Colonic mucosa (tissue), 4 donors: ENCODE measurements at places on chromosomes 6 and 20. TPM values are rescaled to one million over a fixed set of nuclear protein-coding genes. Genes with fewer than 3 reads are reported as not detected.

The LST1 gene
- 4.8 TPM for total RNA-seq

GRCh38 chr6:136809091-136809860, 13.1 kb upstream of the PEX7 start:
- no peaks in the 10 kb centered on the region for H3K27me3 ChIP-seq
- DNase-seq = no peak
- no peak overlapping the region for H3K4me3 ChIP-seq
- no peak overlapping the region for H3K27ac ChIP-seq

GRCh38 chr6:108565091-108565766, 4.5 kb downstream of the FOXO3 start:
- no peaks in the 10 kb centered on the region for H3K36me3 ChIP-seq
- no peak overlapping the region for H3K4me3 ChIP-seq
- no peak for DNase-seq
- H3K27ac ChIP-seq = peak overlapping the region; percentile 65
- peaks cover 6% of the 10 kb centered on the region for H3K4me1 ChIP-seq
- H3K27me3 ChIP-seq = no peaks in the 10 kb centered on the region

The TP53TG5 gene
- 1.0 TPM for total RNA-seq

DNA sequence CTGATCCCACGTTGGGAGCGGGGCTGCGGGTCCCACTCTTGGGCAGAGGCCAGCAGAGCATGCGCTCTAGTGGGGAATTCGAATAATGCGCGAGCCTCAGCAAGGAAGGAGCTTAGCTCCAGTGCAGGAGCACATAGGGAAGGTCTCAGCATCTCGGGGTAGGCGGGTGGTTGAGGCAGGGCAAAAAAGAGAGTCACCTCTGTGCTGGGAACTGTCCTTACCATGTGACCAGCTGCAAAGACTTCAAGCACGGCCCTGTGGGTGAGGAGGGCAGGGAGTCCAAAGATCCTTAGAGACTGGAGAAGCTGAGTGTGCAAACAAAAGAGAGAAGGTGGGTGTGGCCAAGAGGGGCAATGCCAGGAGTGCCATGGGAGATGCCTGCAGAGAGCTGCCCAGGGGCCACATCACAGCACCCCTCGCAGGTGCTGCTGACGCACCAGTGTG, 79.2 kb upstream of the CD93 start:
- H3K36me3 ChIP-seq = no peaks in the 10 kb centered on the region
- H3K4me1 ChIP-seq = peaks cover 16% of the 10 kb centered on the region
- no peaks in the 10 kb centered on the region for H3K27me3 ChIP-seq
- H3K4me3 ChIP-seq = no peak overlapping the region
- DNase-seq = peak; percentile 74
- H3K27ac ChIP-seq = no peak overlapping the region

GRCh38 chr6:118876198-118876597, 17.8 kb upstream of the ASF1A start:
- no peaks in the 10 kb centered on the region for H3K4me1 ChIP-seq
- no peaks in the 10 kb centered on the region for H3K27me3 ChIP-seq
- no peak overlapping the region for H3K27ac ChIP-seq
- no peaks in the 10 kb centered on the region for H3K36me3 ChIP-seq
- DNase-seq = no peak

The STMND1 gene
- total RNA-seq = 1.8 TPM

GRCh38 chr20:25058847-25059810, 1.2 kb upstream of the ACSS1 start:
- H3K27me3 ChIP-seq = no peaks in the 10 kb centered on the region
- peak overlapping the region; percentile 94 for H3K27ac ChIP-seq
- no peaks in the 10 kb centered on the region for H3K36me3 ChIP-seq
- peak overlapping the region; percentile 63 for H3K4me3 ChIP-seq
- peak; percentile 52 for DNase-seq

DNA sequence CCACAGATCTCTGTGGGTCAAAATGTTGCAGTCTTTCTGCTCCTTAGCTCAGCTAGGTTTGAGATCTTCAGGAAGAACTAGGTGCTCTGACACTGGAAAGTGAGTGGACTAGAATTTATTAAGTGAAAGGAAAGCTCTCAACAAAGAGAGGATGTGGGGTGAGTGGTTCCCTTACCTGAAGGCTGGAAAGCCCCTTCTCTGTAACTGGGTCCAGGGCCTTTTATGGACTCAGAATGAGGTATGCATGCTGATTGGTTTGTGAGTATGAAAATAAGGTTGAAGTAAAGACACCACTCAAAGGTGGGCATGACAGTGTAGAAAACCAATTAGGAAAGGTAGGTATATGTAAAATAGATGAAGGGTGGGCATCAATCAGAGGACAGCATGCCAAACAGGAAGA, 485.5 kb downstream of the CD109 start:
- H3K4me1 ChIP-seq = no peaks in the 10 kb centered on the region
- H3K36me3 ChIP-seq = no peaks in the 10 kb centered on the region
- H3K27me3 ChIP-seq = no peaks in the 10 kb centered on the region
- no peak overlapping the region for H3K27ac ChIP-seq
- H3K4me3 ChIP-seq = no peak overlapping the region

DNA sequence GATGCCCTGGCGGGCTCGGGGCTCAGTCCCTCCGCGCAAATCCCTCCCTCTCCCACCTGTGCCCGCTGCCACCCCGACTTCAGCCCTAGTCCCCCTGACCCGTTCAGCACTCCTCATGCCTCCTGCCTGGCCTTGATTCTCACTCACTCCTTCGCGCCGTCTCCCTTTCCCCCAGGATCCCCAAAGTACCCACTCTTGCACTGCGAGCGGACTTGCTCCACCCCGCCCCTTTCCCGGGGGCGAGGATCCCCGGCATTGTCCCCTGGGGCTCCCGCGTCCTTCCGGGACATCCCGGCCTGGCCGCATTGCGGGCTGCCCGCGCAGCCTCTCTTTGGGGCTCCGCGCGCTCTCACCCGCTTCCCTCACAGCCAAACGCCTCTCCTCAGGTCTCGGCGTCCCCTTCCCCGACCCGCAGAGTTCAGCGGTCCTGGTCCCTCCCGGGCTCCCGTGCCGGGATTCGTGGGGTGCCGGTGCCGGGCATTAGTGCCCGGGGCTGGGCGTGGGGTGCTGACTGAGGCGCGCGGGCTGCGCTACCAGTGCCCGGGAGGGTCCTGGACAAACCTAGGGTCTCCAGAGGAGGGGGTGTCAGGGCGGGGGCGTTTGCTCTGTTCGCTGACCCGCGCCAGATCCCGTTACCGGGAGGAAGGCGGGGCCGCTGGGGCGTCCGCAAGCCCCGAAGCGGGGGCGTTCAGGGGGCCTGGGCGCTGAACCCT, 45.5 kb upstream of the SUPT3H start:
- peaks cover 43% of the 10 kb centered on the region for H3K27me3 ChIP-seq
- peaks cover 5% of the 10 kb centered on the region for H3K4me1 ChIP-seq
- H3K27ac ChIP-seq = peak overlapping the region; percentile 70
- no peaks in the 10 kb centered on the region for H3K36me3 ChIP-seq
- peak overlapping the region; percentile 55 for H3K4me3 ChIP-seq
- no peak for DNase-seq

DNA sequence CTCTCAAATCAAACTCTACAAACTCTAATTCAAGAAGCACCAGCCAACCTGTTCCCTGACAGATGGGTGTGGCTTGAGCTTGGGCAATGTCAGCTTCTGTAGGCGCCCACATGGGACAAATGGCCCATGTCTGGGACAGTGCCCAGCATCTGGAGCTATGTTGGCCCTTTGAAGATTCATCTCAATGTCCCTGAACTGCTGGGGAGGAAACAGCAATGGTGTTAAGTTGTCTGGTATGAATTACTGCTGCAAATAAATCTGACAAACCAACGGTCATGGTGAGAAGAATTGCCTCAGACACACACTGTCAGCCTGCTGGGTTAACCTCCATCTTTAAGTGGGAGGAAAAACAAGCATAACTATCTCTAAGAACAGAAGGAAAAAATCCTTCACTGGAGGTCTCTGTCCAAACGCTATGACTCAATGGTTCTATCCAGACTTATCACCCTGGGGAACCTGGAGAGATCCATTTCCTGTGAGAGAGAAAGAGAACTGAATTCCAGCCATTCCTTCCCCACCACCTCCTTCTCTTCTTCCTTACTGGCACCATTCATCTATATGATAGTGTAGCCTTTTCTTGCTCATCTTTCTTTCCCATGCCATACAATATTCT, 274.9 kb downstream of the CDH26 start:
- no peak overlapping the region for H3K4me3 ChIP-seq
- H3K4me1 ChIP-seq = no peaks in the 10 kb centered on the region
- no peaks in the 10 kb centered on the region for H3K36me3 ChIP-seq
- DNase-seq = no peak

The FOXP4 gene
- total RNA-seq = 33.6 TPM

GRCh38 chr6:48101290-48101689, 9.7 kb downstream of the PTCHD4 start:
- no peak overlapping the region for H3K4me3 ChIP-seq
- H3K27ac ChIP-seq = no peak overlapping the region
- no peak for DNase-seq
- no peaks in the 10 kb centered on the region for H3K36me3 ChIP-seq

GRCh38 chr6:82066196-82066595, 181.3 kb downstream of the IBTK start:
- H3K27me3 ChIP-seq = no peaks in the 10 kb centered on the region
- H3K27ac ChIP-seq = no peak overlapping the region
- DNase-seq = no peak
- H3K36me3 ChIP-seq = no peaks in the 10 kb centered on the region
- H3K4me1 ChIP-seq = no peaks in the 10 kb centered on the region

The RPS18 gene
- 1,996 TPM for total RNA-seq

The PPP1R3G gene
- total RNA-seq = 1.0 TPM

The NOX3 gene
- total RNA-seq = not detected

The EYA2 gene
- 16.8 TPM for total RNA-seq

DNA sequence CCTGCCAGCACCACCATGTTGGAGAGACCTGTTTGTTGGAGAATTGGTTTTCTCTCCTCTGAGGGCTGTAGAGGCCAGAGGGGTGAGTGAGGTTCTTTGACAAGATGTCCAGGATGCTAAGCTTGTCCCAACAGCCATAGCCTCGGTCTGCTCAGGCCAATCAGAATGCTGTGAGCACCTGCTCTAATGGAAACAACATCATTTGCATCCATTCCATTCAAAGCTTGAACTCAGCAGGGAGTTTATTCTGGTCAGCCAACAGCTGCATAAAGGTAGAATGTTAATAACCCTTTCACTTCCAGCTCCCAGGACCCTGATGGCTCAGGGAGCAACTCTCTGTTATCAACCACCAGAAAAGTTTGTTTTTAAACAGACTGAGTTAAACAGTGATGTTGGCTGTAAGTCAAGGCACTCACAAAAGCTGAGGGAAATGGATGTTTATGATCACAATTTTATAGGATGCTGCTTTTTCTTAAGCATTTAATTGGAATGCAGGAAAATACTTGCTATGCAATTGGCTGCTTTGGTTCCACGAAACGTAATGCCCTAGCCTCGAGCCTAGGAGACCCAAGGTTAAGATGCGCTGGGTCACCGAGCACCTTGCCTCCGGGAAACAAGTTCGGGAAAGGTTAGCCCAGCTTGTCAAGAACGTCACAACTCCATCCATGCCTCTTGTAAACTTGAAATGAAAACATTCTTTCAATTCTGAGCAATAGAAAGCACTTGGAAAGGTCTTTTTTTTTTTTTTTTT, 155.2 kb downstream of the NFATC2 start:
- H3K4me1 ChIP-seq = no peaks in the 10 kb centered on the region
- H3K4me3 ChIP-seq = no peak overlapping the region
- no peaks in the 10 kb centered on the region for H3K27me3 ChIP-seq
- DNase-seq = no peak

The APOM gene
- total RNA-seq = 1.6 TPM

- H3K27me3 ChIP-seq = no peaks in the 10 kb centered on the region
- no peak overlapping the region for H3K4me3 ChIP-seq
- H3K27ac ChIP-seq = no peak overlapping the region
- H3K36me3 ChIP-seq = no peaks in the 10 kb centered on the region
Measured at GRCh38 chr20:43583982-43584432, 6.7 kb upstream of the IFT52 start.

The BCKDHB gene
- 27.4 TPM for total RNA-seq

The REM1 gene
- total RNA-seq = 0.32 TPM
